ENCODE measurements at places on chromosomes 1 and 21.

DNA sequence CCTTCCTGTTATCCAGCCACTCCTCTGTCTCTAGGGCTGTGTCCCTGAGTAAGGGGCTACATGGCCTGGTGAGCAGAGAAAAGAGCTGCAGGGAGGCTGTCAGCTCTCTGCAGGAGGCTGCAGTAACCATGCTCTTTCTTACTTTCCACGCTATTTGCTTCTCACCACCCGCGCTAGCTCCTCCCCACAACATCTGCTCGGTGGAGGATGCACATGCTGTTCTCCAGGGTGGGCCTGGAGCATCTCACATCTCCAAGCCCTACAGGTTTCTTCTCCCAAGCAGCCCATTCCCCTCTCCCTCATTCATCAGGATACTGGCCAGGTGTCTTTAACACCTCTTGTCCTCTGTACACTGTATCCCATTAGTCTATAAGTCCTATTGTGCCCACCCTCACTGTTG lies 103.8 kb downstream of the IER5 start:
- no peak for DNase-seq

- no peak for DNase-seq
These were observed 104.1 kb downstream of the DISP1 start for GRCh38 chr1:222918801-222919477.

- DNase-seq, result no peak
These were observed 145.8 kb downstream of the KCNJ6 start for GRCh38 chr21:37770461-37770860.

- DNase-seq, result no peak
These were observed 113.7 kb upstream of the DPYD start for GRCh38 chr1:98034505-98034904.

DNA sequence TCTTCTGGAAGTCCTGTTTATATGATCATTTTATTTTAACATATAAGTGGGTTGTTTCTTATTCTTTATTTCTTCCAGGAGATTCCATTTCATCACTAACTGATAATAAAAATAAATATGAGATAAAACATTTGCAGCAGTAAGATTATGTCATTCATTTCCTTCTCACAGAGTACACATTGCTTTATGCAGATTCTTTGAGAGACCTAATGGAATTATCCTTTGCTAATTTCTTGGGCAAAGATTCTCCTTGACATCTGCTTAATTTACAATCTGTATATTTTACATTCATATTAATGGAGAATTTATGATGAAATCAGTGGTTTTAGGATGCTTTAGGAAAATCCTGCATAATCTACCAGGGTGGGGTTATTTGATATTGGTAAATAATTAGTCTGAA lies 60.6 kb downstream of the PTBP2 start:
- no peak for DNase-seq

DNA sequence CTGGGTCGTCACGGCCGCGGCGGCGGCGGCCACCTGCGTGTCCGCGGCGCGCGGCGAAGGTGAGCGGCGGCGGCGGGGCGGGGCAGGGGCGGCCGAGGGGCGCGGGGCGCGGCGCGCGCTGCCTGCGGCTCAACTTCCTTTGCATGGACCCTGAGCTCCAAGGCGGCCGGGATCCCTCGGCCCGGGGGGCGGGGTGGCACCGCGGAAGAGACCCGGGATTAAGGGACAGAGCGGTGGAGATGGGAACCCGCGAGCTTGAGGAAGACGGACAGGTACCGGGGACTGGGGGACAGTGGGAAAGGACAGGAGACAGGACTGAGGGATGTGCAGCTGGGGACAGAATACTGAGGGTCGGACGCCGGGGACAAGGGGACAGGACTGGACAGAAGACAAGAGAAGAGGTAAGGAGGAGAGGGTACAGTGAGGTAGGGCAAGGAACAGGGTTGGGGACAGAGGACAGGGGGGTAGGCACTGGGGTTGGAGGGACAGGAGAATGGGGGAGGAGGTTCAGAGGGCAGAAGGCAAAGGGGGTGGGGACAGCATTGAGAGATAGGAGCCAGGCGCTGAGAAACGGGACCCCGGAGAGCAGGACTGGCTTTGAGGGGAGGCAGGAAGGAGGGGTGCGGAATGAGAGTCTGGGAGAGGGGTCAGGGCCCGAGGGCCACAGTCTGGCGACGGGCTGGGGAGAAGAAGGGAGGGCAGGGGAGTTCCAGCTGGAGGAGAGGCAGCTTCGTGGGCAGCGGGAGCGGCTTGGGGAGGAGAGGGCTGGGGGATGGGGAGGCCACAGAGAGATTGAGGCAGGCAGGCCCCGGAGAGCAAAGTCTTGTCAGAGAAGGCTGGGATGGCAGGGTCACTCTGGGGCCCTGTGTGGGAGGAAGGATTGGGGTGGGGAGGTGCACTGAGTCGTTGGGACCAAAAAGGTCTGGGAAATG lies 648 bp downstream of the EPHA8 start:
- no peak for DNase-seq

- no peak for DNase-seq
These were observed 88.2 kb downstream of the PSMG1 start for GRCh38 chr21:39094847-39095579.

DNA sequence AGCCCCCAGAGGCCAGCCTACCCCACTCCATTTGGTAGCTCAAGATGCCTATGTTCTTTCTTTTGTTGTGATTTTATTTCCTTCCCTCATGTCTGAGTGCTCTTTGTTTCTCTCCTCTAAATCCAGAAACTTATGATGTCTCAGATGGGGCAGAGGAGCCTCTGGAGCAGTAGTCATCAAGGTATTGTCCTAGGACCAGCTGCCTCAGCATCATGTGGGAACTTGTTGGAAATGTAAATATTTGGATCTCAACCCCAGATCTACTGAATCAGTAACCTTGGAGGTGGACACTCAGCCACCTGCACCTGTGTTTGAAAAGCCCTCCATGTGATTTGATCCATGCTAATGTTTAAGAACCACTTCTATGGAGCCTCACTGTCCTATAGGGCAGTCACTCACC lies 593.1 kb upstream of the PLXNA2 start:
- no peak for DNase-seq

DNA sequence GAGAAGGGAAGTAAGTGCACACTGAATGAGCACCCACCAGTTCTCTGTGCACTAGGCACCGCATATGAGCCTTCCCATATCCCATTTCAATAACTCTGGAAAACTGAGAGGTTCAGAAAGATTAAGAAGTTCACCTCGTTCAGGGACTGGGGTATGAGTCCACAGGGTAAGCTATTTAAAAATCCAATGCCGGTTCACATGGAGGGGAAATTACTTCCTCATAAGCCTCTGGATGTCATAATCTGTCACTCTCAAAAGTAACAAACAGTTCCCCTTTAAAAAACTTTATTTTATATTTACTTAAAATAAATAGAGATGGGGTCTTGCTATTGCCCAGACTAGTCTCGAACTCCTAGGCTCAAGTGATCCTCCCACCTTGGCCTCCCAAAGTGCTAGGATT lies 1.9 kb downstream of the OR2B11 start:
- DNase-seq, result no peak

DNA sequence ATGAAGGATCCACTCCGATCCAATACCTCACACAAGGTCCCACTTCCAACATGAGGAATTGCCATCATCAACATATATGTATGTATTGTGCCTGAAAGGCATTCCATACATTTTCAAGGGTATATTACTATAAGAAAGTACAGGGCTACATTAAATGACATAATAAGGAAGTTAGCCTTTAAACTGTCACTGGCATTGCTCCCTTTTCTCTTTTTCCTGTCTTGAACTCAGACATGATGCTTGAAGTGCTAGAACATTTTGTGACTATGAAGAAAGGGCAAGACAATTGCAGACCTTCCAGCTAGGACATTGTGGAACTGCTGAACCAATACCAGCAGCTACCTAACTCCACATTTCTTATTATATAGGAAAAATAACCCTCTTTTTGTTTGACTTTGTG lies 2.9 kb upstream of the TSPAN2 start:
- no peak for DNase-seq

DNA sequence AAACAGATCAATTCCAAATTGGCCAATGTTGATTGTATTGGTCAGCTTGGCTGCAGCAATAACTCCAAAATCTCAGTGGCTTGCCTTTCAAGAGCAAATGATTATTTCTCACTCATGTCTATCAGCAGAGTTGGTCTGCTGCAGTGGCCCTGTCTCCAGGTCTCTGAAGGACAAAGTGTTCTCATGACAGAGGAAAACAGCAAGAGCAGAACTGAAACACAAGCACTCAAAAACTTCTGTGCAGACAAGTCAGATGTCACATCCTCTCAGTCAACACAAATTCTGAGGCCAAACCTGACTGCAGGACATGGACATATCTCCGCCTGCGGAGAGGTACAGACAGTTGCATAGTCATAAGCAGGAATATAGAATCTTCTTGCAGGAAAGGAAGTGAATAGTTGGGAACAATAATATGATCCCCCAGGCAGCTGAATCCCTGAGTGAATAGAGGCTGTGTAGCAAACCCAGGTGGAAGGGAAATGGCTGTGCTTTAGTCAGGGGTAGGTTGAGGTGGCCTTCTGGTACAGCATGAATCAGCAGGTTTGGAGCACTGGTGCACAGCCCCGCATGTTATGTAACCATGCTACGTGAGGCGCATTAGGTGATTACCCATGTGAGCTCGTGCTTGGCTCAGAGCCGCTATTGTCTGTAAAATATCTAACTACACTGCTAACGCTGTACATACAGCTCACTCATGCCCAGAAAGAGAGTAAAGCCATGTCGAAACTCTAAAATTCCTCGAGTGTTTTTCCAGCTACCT lies 17.1 kb upstream of the UBE2U start:
- no peak for DNase-seq

- DNase-seq, result no peak
These were observed 8.3 kb upstream of the TNFRSF9 start for GRCh38 chr1:7948960-7949359.

DNA sequence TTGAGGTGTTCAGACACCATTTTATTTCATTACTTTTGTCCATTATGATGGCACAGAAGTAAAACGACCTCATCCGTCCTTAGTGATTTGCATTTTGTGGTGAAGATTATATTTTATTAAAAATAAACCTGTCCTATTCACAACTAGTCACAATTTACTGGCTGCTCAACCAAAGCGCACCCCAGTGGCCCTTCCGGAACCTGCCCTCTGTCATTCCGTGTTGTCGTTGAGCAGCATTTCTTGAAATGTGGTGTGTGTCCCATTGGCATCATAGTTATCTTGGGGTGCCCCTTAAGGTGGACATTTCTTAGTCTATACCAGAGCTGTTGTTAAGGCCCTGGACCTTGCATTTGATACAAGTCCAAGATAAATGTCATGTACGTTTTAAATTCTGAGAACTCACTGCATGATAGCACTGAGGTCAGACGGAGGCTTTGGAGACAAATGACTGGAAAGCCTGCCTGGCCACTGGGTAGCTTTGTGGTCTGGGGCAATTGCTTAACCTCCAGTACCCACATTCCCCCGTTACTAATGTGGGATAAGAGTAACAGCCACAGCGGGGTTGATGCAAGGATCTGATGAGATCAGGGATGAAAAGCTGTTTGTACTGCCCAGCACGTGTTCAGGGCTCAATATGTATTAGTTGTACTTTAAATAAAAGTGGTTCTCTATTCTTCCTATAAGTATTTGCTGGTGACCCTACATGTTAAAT lies 36.2 kb downstream of the BACH1 start:
- DNase-seq, result no peak
